ENCODE measurements at places on chromosomes 12 and 14.

GRCh38 chr12:124418791-124419190, 123.9 kb downstream of the RFLNA start:
- DNase-seq, result no peak

DNA sequence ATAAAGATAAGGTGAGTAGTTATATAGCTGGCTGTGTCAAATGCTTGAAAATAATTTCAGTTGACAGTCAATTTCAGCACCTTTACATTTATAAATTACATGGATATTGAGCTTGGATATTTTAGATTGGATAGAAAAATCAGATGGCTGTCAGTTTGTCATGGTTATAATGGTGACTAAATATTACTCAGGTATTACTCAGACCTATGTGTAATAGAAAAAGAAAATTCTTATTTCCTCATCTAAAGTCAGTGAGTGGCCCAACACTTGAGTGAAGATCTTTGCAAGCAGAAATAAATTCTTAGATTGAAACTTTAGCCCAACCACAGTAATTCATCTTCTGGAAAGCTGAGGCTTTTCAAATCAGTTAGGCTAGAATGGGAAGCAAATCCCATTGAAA, 354.4 kb downstream of the NAV3 start:
- no peak for DNase-seq

GRCh38 chr14:90405755-90406154, 8.9 kb downstream of the CALM1 start:
- no peak for DNase-seq

- DNase-seq, result no peak
Observed at GRCh38 chr12:119198440-119198839, 19.7 kb downstream of the HSPB8 start.

GRCh38 chr14:67510121-67510520, 21.6 kb upstream of the TMEM229B start:
- DNase-seq, result no peak

GRCh38 chr14:59247801-59248584, 59.5 kb downstream of the DAAM1 start:
- no peak for DNase-seq

- no peak for DNase-seq
Observed at GRCh38 chr14:62952226-62952625, 93.0 kb downstream of the KCNH5 start.

- no peak for DNase-seq
Observed at GRCh38 chr12:21773806-21774205, 700 bp downstream of the KCNJ8 start.

- DNase-seq, result peak; percentile 32
Observed at GRCh38 chr14:77141214-77142004, at the start of gene ZDHHC22. Gene ZDHHC22 (minus strand): TSS chr14:77141791. CDS start chr14:77139738, 2,053 bp downstream.

- no peak for DNase-seq
Observed at GRCh38 chr12:262817-263216, at the start of gene SLC6A13. Gene SLC6A13 (minus strand): TSS chr12:262836. CDS start chr12:260052, 2,784 bp downstream.

DNA sequence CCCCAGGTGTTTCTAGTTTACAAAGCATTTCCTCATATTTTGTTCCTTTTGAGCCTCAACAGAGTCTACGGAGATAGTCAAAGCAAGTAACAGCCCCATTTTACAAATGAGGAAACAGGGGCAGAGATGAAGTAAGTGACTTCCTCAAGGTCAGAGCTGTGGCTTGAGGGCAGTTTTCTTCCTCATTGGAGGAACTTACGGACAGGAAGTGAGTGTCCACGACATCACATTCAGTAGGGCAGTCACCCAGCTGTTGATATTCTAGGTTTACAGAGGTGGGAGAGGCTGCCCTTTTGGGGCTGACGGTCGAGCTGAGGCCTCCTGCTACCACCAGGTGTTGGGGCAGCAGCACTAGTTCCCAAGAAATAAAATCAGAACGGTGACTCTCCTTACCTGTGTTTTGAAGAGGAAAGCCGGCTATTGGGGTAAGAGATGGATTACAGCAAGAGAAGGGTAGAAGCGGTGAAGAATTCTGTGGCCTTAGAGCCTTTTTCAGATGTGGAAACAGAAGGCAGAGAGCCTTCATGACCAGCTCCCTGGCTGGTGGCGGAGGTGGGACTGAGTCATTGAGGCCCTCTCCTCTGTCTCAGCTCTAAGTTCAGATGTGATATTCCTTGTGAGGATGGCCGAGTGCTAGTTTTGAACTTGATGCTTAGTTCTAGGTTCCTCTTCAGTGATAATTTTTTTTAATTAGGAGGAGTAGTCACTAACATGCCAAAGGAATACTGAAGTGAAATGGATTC, 41.7 kb downstream of the SUSD6 start:
- peak; percentile 30 for DNase-seq

- DNase-seq, result peak; percentile 27
Observed at GRCh38 chr12:12081836-12082497, 11.2 kb downstream of the BCL2L14 start.

GRCh38 chr12:4274396-4275015, 944 bp downstream of the CCND2 start:
- DNase-seq, result peak; percentile 44

GRCh38 chr12:527729-528128, 68.0 kb downstream of the B4GALNT3 start:
- DNase-seq, result no peak

GRCh38 chr12:24047326-24047725, 97.9 kb upstream of the SOX5 start:
- DNase-seq, result no peak

DNA sequence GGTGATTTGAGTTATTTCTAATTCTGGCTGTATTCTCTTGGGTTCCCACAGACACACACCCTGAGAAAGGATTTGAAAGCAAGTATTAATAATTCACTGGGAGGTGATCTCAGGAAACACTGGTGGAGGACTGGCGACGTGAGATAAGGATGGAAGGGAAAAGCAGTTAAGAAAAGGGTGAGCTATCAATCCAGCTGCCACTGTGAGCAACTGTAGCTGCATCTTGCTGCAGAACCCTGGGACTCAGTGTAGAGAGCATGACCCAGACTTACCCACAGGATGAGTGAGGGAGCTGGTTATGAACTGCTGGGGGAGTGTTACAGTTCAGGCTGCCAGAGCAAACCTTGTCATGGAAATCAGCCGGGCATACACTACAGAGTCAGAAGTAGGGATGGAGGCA, 71.9 kb downstream of the RESF1 start:
- no peak for DNase-seq

- no peak for DNase-seq
Observed at GRCh38 chr12:55682087-55682796, 25.5 kb downstream of the ITGA7 start.

- no peak for DNase-seq
Observed at GRCh38 chr14:30692669-30693068, 70.5 kb downstream of the SCFD1 start.

DNA sequence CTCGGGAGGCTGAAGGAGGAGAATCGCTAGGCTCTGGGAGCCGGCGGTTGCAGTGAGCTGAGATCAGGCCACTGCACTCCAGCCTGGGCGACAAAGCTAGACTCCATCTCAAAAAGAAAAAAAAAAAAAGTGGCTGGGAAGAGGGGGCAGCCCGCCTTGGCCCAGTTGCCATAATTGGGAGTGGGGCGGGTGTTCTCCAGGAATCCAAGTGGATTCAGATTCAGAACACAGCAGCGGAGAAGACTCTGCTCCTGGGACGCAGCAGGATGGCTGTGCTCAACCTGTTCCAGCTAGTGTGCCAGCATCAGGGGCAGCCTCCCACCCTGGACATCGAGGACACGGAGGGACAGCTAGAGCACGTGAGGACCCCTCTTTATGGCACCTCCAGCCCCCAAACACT, 5.5 kb downstream of the CFAP73 start:
- no peak for DNase-seq

GRCh38 chr12:105481392-105482300, 151.2 kb downstream of the C12orf75 start:
- no peak for DNase-seq

- DNase-seq, result no peak
Observed at GRCh38 chr12:131724534-131724933, 13.6 kb downstream of the SFSWAP start.

DNA sequence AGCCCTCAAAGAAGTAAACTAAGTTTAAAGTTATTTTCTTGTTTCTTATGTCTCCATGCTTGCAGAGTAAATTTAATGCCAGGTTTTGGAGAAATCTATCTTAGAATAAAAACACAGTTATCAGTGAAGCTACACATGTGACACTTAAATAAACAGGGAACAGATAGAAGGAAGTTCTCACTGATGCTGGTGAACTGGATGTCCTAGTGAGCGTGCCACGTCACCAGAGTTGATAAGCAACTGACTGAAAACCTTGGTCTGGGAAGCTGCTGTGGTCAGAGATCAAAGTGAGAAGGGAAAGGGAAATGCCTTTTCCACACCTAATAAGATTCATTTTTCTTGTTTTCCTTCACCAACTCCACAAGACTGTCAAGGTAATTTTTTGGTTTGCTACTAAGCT, 74.8 kb upstream of the PCED1B start:
- DNase-seq, result no peak

- peak; percentile 21 for DNase-seq
Observed at GRCh38 chr14:64707661-64708060, 3.4 kb downstream of the PLEKHG3 start.

DNA sequence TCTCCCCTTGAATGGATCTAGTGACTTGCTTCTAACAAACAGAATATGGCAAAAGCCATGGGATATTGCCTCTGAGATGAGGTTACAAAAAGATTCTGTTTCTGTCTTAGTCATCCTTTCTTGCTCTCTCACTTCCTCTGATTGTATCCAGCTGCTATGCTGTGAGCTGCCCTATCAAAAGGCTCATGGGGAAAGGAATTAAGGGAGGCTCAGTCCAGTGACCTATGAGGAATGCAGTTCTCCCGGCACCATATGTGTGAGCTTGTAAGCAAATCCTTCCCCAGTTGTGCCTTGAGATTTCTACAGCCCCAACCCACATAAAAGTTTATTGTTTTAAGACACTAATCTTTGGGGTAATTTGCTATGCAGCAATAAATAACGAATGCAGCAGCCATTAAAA, 183.1 kb downstream of the KLHL28 start:
- peak; percentile 17 for DNase-seq

DNA sequence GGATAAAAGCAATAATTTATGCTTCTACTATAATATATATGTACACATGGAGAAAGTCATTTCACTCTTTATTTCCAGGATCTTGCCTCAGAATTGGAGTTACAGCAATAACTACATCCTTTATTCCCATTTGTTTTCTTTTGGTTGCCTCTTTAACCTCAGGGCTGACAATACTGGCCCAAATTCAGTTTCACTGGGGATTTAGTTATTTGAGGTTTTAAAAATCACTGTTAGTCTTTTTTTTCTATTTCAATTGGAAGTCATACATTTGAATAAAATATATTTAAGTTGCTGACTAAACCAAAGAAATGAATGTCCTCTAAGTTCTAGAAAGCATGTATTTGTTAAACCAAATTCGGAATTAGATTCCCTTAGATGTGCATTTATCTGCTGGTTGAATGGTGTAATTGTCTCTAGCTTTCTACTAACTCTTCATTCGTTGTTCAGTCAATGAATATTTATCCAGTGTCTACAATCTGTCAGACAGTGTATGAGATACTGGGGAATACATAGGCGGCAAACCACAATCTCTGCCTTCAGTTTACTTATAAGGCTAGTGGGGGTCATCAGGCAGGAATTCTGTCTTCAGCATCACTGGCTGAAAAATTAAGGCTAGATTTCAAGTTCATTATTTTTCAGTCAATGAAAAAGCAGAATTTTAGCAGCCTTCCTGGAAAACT, 190.8 kb upstream of the ARHGAP5 start:
- no peak for DNase-seq
